ENCODE measurements at places on chromosomes 2 and 18.

DNA sequence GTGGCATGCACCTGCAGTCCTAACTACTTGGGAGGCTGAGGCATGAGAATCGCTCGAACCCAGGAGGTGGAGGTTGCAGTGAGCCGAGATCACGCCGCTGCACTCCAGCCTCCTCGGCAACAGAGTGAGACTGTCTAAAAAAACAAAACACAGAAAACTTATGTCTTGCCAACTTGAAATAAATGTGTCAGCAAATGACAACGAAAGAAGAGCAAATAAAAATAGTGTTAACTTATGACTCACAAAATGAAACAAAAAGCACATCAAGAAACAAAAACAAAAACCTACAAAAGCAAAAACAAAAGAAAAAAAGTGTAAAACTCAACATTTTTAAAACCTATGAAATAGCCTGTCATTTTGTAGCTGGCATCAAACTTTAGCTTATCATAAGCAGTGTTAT lies 65.2 kb downstream of the KCNH7 start:
- no peak for DNase-seq

- DNase-seq, result no peak
These were observed 53.3 kb downstream of the ZEB2 start for GRCh38 chr2:144466637-144467036.

- DNase-seq, result no peak
These were observed 15.4 kb upstream of the SLC9A2 start for GRCh38 chr2:102603904-102604303.

DNA sequence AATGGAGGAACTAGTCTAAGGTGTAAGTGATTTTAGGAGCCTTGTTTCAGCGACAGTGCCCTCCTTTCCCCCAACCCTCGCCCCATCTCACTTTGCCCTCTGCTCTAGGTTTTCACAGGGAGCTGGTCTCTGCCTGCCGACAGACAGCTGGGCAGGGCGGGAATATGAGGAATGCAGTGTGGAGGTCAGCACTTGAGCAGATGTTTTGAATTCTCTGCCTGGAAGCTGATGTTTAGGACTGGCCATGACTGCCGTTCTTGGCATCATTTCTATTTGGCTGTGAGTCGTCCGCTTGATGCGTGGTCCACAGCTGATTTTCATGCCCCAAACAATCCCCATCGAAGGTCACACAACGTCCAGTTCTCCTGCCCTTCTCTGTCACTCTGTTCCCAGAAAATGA lies 55.1 kb upstream of the SIX3 start:
- no peak for DNase-seq

DNA sequence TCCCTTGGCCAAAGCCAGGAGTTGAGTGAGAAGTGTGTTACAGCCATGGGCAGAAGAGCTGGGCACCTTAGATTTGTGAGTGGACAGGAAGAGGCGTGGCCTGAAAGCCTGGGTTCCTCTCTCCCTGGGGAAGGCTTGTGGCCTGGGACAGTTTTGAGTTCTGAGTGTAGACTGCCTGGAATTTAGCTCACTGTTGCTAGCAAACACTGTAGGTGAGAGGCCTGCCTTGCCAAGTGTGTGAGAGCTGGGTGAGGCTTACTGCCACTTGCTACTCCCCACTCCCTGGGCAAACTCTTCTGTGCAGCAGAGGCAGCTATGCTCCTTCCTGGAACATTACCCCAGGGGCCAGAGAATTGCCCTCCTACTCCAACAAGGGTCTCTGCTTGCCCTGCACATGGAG lies 150.0 kb upstream of the GALNT5 start:
- no peak for DNase-seq

DNA sequence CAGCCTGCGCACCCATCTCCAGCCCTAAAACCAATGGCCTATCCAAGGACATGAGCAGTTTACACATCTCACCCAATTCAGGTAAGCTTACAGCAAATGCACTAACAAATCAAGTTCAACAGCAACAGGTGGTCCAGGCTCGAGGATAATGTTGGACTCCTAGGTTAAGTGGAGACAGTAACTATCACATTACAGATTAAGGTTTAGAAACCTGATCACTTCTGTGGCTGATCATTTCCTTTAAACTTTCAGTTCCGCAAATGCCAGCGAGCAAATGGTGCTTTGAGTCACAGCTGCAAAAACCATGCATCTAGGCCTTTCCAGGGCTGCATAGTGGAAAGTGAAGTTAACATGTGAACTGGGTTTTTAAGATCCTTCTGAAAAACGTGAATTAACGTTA lies 259.4 kb downstream of the GBX2 start:
- DNase-seq, result no peak

GRCh38 chr2:155389224-155389623 lies 690.7 kb downstream of the KCNJ3 start:
- no peak for DNase-seq

GRCh38 chr2:171247741-171248662 lies 87.3 kb upstream of the TLK1 start:
- no peak for DNase-seq

- DNase-seq, result no peak
These were observed 63.5 kb downstream of the HIBCH start for GRCh38 chr2:190256087-190256486.

DNA sequence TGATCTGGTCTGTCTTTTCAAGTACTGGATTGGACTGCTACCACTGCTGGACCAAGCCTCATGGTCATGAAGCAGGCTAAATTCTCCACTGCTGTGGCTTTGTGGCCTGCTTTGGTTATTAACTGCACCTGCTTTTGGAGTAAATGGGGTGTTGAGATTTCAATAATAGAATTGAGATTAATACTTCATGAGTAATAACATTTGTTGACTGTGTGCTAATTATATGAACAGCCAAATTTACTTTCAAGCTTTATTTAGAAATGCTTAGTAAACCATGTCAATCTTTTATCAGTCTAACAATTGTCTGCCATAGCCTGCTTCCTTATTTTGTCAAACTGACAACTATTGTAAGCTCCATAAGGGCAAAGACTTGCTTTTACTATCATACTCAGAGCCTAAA lies 27.4 kb upstream of the MTIF2 start:
- no peak for DNase-seq

GRCh38 chr2:241039416-241039815 lies 41.0 kb downstream of the SNED1 start:
- DNase-seq, result no peak

- DNase-seq, result no peak
These were observed 43.0 kb upstream of the CTLA4 start for GRCh38 chr2:203824603-203825002.

- no peak for DNase-seq
These were observed 476 bp downstream of the STRN start for GRCh38 chr2:36965751-36966369.
